ENCODE measurements at places on chromosomes 4 and X. TPM values are rescaled to one million over a fixed set of nuclear protein-coding genes. Genes with fewer than 3 reads are reported as not detected.
A peak's percentile ranks its signal among the peaks of the same experiment; 100 is the strongest.

The PHKA1 gene
- 10.9 TPM for total RNA-seq

DNA sequence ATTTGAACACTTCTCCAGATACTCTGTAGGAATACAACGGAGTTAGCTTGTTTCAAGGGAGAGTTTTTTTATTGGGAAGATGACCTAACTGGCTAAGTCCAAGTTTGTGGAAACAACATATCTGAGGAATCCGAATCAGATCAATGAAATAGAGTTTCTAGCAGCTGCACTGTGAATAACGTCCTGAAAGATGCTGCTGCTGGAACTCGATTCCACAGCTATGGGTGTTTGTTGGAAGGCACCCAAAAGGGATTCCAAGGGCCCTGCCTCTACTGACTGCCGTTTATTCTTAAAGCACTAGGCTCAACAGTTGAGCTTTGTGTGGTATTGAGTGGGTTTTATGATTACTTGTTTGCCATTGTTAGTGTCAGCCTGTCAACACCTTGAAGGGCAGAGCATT, 6.6 kb upstream of the GBA3 start:
- no peaks in the 10 kb centered on the region for H3K36me3 ChIP-seq
- DNase-seq: no peak
- no peak overlapping the region for H3K27ac ChIP-seq
- H3K4me1 ChIP-seq: peaks cover 3% of the 10 kb centered on the region

GRCh38 chr4:174210354-174210753, 73.1 kb downstream of the FBXO8 start:
- H3K27me3 ChIP-seq: peaks cover 90% of the 10 kb centered on the region
- no peak for DNase-seq
- H3K4me1 ChIP-seq: peaks cover 20% of the 10 kb centered on the region

The FOXP3 gene
- total RNA-seq: 0.58 TPM

The ABCG2 gene
- 21.5 TPM for total RNA-seq

DNA sequence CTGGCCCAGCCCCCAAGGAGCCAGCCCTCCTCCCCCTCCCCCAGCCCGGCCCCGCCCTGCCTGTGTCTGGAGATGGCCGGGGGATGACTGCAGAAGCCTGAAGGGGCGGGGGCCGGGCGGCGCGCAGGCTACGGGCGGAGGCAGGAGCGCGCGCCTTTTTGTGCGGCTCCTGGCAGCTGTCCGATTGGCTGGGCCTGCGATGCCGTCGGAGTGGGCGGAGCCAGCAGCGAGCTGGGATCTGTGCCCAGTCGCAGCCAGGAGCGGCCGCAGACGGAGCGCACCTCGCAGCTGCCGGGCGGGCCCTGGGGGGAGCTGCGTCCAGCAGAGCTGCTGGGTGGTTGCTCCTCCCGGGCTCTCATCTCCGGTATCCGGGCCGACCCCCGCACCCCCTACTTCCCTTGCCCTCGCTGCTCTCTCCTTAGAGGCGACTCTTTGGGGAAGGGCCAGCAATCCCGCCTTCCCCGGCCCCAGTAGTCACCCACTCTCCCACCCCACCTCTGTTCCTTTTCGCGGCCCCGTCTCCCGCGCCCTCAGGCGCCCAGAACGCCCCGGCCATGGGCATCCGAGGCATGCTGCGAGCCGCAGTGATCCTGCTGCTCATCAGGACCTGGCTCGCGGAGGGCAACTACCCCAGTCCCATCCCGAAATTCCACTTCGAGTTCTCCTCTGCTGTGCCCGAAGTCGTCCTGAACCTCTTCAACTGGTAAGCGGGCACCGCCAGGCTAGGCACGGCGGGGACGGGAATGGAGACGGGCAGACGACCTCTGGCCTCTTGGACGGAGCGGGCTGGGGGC, at the start of gene GABRQ:
Gene GABRQ, plus strand, starts transcription at position 247 of the 794 bp plus-strand sequence. Its CDS starts 308 bp downstream, at position 555.
- peaks cover 37% of the 10 kb centered on the region for H3K27me3 ChIP-seq
- H3K36me3 ChIP-seq: no peaks in the 10 kb centered on the region
- H3K4me1 ChIP-seq: no peaks in the 10 kb centered on the region
- H3K4me3 ChIP-seq: peak within 1 kb of the TSS; percentile 80

The AMMECR1 gene
- 19.3 TPM for total RNA-seq

The TSPAN6 gene
- 99.3 TPM for total RNA-seq

GRCh38 chr4:4203688-4204400, 22.9 kb downstream of the OTOP1 start:
- no peak for DNase-seq
- H3K4me1 ChIP-seq: no peaks in the 10 kb centered on the region
- no peak overlapping the region for H3K27ac ChIP-seq

GRCh38 chrX:79477691-79478090, 110.6 kb upstream of the ITM2A start:
- no peak overlapping the region for H3K27ac ChIP-seq
- no peaks in the 10 kb centered on the region for H3K27me3 ChIP-seq
- no peaks in the 10 kb centered on the region for H3K36me3 ChIP-seq
- no peak for DNase-seq

The GASK1B gene
- total RNA-seq: 37.0 TPM

GRCh38 chrX:139647597-139647996, 60.4 kb downstream of the MCF2 start:
- H3K27me3 ChIP-seq: peaks cover 1% of the 10 kb centered on the region
- H3K27ac ChIP-seq: no peak overlapping the region
- no peak overlapping the region for H3K4me3 ChIP-seq
- DNase-seq: no peak
- no peaks in the 10 kb centered on the region for H3K4me1 ChIP-seq
- H3K36me3 ChIP-seq: no peaks in the 10 kb centered on the region

GRCh38 chr4:159051245-159052071, 51.4 kb upstream of the RAPGEF2 start:
- peak overlapping the region; percentile 66 for H3K27ac ChIP-seq
- H3K4me1 ChIP-seq: peaks cover 36% of the 10 kb centered on the region
- no peak for DNase-seq
- peak overlapping the region; percentile 45 for H3K4me3 ChIP-seq
- H3K36me3 ChIP-seq: no peaks in the 10 kb centered on the region

- H3K27me3 ChIP-seq: no peaks in the 10 kb centered on the region
- H3K4me1 ChIP-seq: peaks cover 2% of the 10 kb centered on the region
- no peak overlapping the region for H3K4me3 ChIP-seq
- H3K36me3 ChIP-seq: no peaks in the 10 kb centered on the region
These were observed 238.7 kb upstream of the NR3C2 start for GRCh38 chr4:148680884-148681283.

- H3K4me3 ChIP-seq: peak overlapping the region; percentile 24
- no peaks in the 10 kb centered on the region for H3K27me3 ChIP-seq
- peak overlapping the region; percentile 23 for H3K27ac ChIP-seq
These were observed 147.5 kb downstream of the TSPAN5 start for GRCh38 chr4:98510757-98511517.
